ENCODE measurements at places on chromosomes 1 and 21. TPM values are rescaled to one million over a fixed set of nuclear protein-coding genes. Genes with fewer than 3 reads are reported as not detected.

PAX7 gene
- total RNA-seq, result 0.07 TPM

MATN1 gene
- total RNA-seq, result 5.6 TPM

OR2L3 gene
- total RNA-seq, result not detected

TINAGL1 gene
- 212 TPM for total RNA-seq

DNA sequence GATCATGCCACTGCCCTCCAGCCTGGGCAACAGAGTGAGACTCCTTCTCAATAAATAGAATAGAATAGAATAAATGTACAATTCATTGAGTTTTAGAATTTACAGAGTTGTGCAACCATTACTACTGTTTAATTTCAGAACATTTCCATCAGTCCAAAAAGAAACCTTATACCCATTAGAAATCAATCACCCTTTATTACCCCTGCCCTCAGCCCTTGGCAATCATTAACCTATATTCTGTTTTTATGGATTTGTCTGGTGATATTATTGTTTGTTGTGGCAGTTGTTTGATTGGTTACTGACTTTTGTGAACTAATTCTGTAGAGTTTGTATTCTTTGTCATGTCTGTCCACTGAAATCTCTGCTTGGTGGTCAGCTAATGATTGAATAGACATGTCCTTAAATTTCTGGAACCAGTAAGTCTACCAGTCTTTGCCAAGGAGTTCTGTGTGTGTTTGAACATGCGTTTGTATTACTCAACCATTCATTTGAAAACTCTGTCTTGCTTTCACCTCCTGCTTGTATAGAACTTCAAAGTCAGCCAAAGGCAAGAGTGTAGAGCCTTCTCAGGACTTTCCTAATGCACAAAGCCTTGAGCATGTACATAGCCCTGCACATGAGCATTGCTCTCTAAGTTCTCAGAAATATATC is 208.8 kb downstream of the GPR52 start:
- DNase-seq, result no peak

DNA sequence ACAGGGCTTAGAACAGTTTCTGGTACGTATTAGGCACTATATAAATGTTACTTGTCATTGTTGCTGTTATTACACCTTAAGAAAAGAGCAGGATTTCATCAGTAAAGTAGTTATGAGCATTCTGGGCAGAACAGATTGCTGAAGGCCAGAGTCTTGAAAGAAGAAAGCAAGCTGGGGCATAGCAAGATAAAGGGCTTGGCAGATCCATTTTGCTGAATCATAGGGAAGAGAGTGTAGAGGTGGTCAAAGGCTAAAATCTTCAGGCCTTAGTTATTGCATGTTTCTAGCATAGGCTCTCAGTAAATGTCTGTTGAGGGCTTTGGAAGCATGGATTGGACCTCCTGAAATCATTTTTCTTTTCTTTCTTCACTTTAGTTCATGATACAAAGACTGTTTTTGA is 67.5 kb downstream of the PLA2G4A start:
- no peak for DNase-seq

DNA sequence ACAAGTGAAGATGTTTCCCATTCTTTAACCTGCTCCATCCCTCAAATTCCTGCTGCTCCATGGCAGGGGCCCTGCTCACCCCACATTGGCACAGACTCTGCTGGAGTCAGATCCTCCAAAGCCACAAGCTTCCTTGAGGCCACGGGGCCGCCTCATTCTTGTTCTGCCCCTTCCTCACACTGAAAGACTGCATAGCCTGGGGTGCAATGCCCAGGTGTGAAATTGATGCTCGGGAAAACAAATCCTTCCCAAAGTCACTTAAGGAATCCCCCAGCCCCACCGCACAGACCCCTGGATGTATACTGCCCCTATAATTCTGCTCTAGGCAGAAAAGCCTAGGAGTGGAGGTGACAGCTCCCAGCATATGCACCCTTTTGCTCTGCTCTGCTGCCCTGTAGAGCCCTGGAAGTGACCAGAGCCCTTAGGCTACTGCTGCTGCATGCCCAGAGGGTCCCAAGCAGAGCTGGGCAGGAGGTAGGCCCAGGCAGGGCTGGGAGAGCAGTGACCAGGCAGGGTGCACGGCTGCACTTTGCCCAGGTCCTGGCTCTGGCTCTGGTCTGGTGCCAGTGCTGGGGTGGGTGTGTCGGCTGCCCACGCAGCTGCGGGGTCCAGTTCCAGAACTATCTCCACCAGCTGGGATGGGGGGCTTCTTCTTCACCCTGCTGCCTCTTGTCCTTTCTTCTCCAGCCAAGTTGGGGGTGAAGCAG is 1.6 kb downstream of the HES2 start:
- DNase-seq, result no peak

DNA sequence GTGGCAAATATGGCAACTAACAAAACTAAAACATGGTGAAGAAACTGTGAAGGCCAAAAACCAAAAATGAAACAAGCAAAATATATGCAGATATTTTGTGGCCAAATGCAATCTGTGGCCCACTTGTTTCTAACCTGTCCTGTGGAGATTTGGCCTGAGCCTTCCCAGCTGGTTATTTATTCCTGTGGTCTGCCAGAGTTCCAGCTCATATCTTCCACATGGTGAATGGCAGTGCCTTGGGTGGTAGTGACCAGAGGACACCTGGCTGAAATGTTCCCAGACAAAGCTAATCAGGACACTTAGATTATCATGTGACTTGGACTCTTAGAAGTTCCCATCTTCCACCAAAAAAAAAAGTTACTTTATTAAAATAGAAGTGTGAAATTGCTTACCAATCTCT is 39.7 kb downstream of the RNASEL start:
- DNase-seq, result no peak

DNA sequence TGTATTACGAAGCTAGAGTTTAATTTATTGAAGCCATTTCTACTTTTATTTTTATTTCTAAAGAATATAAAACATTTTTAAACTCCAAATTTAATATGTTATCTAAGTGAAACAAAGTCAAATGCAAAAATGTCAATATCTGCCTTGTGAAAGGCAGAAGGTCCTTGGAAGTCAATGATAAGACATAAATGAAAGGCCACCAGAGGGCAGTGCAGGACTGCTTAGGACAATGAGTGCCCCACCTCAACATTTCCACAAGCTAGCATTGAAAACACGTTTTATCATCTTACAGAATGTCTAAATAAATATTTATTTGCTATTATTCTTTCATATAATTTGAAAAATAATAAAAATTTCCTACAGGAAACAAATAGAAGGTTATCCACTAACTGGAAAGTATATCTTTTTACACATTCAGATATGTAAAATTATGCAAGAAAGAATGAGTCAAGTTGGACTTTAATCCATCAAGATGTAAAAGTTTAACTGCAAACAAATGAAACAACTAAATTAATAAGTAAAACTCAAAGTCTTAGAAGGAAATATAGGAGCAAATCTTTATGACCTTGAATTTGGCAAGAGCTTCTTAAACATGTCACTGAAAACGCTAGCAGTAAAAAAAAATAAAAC is 140.1 kb upstream of the FMN2 start:
- DNase-seq, result peak; percentile 64

DNA sequence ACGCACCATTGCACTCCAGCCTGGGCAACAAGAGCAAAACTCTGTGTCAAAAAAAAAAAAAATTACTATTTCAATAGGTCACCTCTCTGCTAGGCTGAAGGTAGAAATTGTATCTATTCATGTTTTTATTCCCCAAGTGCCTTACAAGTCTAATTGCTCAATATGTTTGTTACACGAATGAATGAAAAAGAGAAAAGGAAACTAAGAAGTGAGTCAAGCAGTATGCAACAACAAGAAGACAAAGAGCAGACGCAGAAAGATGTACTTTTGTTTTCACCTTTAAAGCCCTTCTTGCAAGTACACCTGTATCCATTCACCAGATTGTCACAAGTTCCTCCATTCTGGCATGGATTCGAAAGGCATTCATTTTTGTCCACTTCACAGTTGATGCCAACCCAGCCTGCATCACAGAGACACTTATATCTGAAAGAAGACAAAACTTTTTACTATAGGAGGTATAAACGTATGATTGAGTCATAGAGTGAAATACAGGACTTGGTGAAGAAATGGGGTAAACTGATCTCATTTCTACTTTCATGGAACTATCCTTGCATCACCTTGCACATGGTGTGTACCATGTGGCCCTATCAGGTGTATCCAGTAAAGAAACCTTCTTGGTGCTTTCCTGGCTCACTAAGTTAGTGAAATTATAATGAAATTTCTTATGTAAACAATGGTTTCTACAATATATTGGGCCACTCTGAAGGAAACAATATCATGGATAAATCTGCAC is 57.1 kb upstream of the ADAM30 start:
- DNase-seq, result no peak

DNA sequence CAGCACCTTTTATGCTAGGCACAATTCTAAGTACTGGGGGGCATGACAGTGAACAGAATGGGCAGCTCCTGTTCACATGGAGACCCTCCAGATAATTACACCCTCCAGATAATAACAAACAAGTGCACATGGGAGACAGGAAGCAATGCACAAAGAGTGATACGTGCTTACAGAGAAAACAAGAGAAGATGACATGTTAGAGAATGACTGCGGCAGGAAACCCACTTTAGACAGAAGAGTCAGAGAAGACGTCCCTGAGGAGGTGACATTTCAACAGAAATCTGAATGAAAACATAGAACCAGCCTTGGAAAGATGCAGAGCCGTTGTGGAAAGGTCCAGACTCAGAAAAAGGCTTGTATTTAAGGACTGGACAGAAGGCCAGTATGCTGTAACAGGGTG is 54.7 kb upstream of the ARTN start:
- DNase-seq, result no peak

GRCh38 chr1:175037416-175037815 is 14.2 kb upstream of the MRPS14 start:
- no peak for DNase-seq

DNA sequence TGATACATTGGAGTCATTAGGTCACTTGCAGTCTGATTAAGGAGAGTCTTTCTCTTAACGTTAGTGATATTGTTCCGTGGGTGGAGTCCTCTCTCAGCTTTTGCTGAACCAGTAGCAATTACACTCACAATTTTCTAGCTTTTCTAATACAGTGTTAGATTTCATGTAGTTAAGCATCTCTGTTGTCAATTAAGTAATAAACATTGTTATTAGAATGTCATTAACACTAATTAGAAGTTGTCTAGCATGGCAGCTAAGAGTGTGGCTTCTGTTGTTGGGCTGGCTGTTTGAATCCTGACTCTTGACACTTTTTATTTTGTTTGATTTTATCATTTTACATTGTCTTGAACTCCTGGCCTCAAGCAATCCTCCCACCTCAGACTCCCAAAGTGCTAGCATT is 33.4 kb downstream of the FAAH start:
- DNase-seq, result no peak

DNA sequence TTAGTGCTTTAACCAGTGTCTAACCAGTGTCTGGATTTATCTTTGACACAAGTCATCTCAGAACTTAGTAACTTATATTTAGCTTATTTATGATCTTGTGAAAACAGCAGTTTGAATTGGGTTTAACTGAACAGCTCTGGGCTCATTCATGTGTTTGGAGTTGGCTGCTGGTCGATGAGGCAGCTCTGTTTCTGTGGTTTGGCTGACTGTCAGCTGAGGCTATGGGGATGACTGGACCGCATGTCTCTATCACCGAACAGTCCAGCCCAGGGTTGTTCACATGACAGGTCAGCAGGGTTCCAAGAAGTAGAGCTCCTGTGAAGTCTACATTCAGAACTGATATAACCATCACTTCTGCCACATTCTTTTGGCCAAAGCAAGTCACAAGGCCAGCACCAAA is 29.1 kb upstream of the C21orf91 start:
- no peak for DNase-seq
